ENCODE measurements at places on chromosomes 7 and 10.

GRCh38 chr7:38276096-38276877 lies 2.9 kb upstream of the TARP start:
- no peak for DNase-seq

GRCh38 chr7:93651603-93652159 lies 77.2 kb upstream of the CALCR start:
- DNase-seq: no peak

GRCh38 chr10:78960316-78960800 lies 108.4 kb upstream of the ZMIZ1 start:
- no peak for DNase-seq

DNA sequence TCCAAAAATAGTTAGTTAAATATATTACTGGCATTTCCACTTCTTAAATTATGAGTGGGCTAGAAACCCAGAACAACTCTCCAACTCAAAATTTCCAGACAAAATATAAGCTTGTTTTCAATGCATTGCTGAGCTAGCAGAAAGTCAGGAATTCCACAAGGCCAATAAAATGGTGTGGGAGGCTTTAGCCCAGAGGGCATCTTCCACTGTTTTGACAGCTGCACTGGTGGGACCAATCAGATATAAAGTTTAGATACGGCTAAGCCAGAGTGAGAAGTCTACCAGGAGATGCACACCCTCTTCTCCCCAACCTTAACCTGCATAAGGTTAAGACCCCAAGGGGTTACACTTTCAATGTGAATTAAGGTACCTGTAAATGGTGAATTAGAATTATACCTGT lies 76.6 kb downstream of the AMPH start:
- DNase-seq: no peak

DNA sequence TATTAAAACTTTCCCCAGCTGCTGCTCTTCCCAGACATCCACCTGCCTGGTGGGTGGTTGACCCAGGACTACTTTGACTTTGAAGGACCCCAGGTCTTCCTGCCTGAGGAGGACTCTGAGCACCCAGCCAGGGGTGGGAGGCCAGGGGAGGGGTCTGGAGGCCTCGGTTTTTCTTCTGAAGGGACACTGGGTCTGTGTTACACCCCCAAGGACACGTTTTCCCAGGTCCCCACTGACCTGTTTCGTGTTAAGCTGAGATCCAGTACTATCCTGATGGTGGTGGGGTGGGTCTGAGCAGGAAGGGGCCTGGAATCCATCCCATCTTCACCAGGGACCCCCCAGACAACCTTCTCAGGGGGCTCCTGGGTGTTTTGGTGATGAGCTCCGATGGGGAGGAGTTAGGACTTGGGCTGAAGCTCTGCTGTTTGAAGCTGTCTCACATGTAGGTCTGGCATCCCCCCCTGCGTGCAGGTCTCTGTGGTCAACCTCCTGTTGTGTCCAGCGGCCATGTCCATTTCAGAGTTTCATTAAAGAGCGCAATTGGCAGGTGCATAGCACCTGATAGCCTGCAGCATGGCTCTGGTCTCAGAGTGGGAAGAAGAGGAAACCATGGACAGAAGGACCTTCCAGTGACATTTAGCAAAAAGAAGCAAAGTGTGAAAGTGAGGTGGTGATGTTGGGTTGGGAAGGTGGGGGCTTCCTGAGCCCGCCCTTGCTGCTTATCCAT lies 3.5 kb downstream of the JAKMIP3 start:
- DNase-seq: no peak

DNA sequence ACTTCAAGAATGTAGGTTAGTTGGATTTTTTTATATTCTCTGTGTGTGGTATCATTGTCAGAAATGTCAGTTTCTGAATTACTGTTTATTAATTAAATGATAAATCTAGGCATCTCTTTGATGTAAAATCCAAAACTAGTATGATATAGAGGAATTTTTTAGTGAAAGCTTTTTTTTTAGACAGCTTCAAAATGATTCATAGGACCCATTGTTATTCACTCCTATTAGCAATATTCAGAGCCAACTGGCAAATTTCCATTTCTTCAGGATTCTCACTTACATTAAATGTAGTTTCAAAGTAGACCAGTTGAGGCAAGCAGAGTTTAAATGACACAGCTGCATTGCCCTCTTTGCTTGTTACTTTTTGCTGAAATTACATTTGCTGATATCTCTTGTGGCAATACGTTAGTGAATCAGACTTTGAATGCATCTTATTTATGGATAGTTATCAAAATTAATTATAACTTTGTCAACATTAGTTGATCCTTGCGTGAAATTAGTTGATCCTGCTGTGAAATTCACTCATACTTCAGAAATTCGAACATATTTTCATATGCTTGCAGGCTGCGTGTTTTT lies 20.3 kb downstream of the ZNF277 start:
- no peak for DNase-seq

- no peak for DNase-seq
Observed at GRCh38 chr10:74869635-74870034, 43.2 kb downstream of the KAT6B start.

GRCh38 chr7:8437606-8438005 lies 4.2 kb downstream of the NXPH1 start:
- DNase-seq: no peak

DNA sequence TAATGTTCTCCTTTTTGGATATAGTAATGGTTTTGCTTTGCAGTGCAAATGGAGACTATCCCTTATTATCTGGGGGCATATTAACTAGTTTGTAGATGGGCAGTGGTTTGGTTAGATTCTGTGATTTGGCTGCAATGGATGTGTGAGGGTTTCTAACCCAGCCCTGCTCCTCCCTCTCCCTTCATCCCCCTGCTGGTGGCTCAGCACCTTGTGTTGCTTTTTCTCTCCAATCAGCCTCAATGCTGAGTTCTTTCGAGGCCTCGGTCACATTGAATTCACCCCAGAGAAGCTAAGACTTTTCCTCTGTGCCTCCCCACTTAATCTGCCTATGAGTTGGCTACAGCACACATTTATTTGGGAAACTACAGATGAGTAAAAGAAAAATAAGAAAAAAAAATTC lies 120.0 kb downstream of the MALRD1 start:
- no peak for DNase-seq

DNA sequence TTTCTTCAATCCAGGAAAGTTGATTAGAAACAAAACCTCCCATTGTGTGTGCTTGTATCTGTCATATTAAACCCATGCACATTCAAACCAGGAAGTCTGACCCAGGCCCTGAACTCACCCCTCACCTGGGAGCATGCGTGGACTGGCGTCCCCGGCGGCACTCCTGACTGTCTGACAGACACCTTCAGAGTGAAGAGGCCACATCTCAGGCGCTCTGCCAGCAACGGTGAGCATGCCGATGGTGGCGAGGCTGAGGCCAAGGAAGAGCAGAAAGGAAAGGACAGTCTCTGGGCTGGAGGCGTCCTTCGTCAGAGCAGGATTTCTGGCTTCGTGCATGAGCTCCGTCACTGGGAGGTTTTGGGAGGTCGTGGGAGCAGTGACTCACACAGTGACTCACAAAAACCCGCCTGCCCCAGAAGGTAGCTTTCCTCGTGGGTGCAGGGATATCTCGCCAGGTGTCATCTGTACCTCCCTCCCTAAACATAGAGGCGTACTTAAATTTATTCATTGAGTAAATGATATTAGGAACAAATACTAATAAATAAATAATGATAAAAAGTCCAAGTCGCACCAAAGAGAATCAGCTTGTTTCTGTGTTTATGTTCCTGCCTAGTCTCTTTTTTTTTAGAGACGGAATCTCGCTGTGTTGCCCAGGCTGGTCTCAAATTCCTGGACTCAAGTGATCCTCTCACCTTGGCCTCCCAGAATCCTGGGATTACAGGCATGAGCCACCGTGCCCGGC lies 13.5 kb downstream of the IQCE start:
- no peak for DNase-seq

GRCh38 chr10:94343151-94343550 lies 19.6 kb downstream of the NOC3L start:
- no peak for DNase-seq

DNA sequence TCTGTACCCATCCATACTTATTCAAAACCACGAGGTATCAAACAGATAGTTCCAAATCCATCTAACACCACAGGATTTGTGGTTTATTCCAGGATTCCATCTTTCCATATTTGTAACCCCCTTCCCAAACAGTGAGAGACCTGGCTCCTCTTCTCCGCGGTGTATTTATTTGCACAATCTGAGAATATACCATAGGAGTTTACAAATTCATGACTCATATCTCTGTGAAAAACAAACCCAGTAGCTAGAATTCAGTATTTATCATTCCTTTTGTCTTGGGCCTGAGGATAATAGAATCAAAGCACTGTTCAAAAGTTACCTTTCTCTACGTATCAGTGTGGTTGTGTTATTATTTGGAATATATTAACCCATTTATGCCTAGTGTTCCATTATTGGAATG lies 31.9 kb downstream of the PDSS1 start:
- DNase-seq: no peak

DNA sequence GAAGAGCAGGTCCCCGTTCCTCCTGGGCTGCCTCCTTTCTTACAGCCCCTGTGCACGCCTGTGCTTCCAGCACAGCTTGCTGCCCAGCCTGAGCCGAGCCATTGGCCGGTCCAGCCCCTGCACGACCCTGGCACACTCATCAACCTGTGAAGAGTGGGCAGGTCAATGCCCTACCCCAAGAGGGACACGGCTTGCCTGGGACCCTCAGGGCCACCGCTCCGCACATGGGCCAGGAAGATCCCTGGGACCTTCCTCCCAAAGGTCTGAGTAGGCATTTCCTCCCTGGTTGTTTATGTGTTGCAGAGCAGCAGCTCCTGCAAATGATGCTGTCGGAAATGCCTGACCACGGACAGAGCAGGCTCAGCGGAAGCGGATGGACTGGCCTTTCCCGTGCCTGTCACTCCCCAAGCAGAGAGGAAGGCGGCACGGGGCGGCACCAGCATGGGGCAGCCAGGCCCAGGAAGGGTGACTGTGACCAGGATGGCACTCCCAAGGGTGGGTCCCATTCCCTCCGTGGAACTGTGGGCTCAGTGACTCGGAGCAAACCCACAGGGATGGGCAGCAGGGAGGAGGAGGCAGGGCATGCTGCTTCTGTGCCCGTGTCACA lies 252.5 kb downstream of the TNS3 start:
- DNase-seq: no peak

GRCh38 chr10:24463611-24464426 lies 254.9 kb downstream of the KIAA1217 start:
- no peak for DNase-seq

- DNase-seq: no peak
Observed at GRCh38 chr7:38744746-38745145, 113.6 kb upstream of the AMPH start.

DNA sequence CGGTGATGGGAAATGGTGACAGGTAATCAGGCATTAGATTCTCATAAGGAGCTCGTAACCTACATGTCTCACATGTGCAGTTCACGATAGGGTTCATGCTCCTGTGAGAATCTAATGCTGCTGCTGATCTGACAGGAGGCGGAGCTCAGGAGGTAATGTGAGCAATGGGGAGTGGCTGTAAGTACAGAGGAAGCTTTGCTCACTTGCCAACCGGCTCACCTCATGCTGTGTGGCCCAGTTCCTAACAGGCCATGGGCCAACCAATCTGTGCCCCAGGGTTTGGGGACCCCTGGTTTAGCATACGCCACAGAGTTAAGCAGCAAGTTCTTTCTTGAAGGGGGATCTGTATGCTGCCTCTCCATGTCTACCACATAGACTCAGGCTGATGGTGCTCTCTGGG lies 133.1 kb downstream of the IQUB start:
- DNase-seq: no peak

GRCh38 chr10:66783316-66783715 lies 142.5 kb upstream of the LRRTM3 start:
- no peak for DNase-seq

DNA sequence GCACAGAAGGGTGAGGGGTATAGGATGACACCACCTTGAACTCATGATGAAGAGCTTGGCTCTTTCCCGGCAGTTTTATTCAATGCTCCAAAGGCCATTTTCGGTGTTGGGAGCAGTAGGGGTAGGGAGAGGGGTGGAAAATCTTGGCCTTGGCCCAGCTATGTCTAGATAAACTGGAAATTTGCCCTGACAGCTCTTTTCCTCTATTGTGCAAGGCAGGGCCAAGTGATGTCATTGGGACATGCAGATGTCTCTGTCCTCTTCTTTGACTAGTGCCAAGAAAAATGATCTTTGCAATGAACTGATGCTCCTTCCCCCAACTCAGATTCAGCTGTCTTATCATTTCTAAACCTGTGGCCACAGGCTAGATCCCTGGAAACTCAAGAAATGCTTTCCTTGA lies 27.7 kb upstream of the PRKCQ start:
- DNase-seq: no peak

- DNase-seq: no peak
Observed at GRCh38 chr10:5860066-5860465, 29.6 kb downstream of the ANKRD16 start.

- no peak for DNase-seq
Observed at GRCh38 chr10:63692220-63692896, 171.2 kb downstream of the REEP3 start.

- no peak for DNase-seq
Observed at GRCh38 chr10:67401711-67402110, 294.3 kb downstream of the CTNNA3 start.

GRCh38 chr10:126058104-126058503 lies 161.7 kb downstream of the FANK1 start:
- no peak for DNase-seq

DNA sequence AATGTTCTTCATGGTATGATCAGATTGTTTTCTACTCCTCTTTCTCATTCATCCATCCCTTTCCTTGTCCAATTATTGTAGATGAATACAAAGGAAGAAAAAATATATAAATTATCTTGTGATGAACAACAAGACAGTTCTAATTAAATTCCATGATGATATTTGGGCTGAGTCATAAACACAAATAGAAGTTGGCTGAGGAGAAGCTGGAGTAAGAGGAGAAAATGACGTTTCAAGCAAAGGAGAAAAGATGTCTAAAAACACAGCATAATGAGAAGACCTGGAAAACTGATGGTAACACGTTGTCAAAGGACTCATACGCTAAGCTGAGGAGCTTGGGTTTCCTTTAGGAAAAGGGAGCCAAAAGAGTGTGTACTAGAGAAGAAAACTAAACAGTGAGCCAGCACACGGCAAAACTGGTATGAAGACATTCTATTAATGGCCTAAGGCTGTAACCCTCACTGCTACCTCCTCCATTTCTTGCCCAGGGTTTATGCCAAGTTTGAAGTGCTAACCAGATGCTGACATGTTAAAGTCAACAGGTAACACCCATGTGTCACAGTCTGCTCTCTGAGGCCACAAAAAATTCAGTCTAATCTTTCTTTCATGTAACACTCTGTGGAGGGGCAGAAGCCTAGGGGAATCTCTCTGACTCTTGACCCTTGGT lies 26.1 kb downstream of the ZFAND4 start:
- no peak for DNase-seq

DNA sequence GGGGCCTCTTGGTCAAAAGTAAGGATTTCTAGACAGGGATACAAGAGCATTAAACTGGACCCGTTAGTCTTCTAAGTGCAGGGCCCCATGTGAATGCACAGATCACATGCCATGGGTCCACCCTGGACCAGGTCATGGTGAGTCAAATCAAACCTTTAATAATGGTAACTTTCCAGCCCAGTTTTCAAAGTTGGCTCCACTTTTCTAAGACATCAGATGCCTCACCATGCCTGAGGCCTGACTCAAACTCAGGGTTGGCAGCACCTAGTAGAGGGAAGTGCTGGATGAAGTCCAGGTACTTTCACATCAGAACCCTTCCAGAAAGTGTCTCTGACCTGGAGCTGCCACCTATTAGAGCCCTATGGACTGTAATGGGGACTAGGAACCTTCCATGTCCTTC lies 9.7 kb upstream of the SMIM30 start:
- no peak for DNase-seq

- DNase-seq: no peak
Observed at GRCh38 chr10:29862923-29863614, 196.3 kb downstream of the JCAD start.

GRCh38 chr10:76031769-76032699 lies 600.6 kb downstream of the LRMDA start:
- no peak for DNase-seq

GRCh38 chr7:94838717-94839116 lies 68.7 kb upstream of the PPP1R9A start:
- DNase-seq: no peak
